Stromal cell of bone marrow (primary cell): ENCODE measurements at places on chromosomes 13 and 19.

DNA sequence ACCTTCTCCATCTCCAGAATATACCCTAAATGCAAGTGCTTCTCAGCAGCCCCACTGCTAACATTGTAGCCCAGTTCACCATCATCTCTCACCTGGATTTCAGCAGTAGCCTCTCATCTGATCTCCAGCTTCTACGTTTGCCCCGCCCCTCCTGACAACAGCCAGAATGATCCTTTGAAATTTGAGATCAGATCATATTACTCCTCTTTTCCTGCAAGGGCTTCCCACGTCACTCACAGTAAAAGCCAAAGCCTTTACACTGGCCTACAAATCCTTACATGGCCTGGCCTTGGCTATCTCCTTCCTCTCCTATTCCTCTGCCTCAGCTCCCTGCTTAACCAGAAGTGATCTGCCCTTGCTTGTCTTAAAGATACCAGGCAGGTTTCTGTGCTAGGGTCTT is 94.3 kb upstream of the NBEA start:
- DNase-seq = no peak

GRCh38 chr19:41025411-41025810 is 34.3 kb downstream of the CYP2B6 start:
- no peak for DNase-seq

GRCh38 chr19:4773047-4773640 is 18.4 kb upstream of the FEM1A start:
- DNase-seq = no peak

DNA sequence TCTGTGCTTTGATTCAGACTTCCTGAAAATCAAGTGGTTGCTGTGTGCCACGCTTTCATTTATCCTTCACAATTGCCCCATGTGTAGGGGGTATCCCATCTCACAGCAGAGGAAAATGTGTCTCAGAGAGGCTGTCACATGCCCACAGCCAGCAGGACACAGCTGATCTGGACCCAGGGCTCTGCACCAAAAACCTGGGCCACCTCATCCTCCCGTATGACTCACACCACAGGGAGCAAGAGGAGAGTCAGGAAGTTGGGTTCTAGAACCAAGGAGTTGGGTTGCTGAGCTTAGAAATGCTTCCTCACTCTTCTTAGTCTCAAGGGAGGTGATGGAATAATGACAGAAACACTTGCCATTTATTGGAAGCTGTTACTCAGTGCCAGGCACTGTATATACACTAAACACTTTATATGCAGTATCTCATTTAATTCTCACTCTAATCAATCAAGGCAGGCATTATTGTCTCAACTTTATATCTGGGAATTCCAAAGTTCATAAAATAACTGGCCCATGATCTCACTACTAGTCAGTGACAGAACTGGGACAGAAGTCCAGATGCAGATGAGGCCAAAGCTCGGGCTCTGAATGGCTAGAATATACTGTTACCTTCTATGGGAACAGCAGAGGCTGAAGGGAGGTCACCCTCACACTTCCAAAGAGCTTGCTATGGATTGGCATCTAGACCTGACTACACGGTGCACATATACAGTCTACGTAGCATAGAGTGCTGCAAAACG is 47.7 kb upstream of the ATP12A start:
- no peak for DNase-seq

DNA sequence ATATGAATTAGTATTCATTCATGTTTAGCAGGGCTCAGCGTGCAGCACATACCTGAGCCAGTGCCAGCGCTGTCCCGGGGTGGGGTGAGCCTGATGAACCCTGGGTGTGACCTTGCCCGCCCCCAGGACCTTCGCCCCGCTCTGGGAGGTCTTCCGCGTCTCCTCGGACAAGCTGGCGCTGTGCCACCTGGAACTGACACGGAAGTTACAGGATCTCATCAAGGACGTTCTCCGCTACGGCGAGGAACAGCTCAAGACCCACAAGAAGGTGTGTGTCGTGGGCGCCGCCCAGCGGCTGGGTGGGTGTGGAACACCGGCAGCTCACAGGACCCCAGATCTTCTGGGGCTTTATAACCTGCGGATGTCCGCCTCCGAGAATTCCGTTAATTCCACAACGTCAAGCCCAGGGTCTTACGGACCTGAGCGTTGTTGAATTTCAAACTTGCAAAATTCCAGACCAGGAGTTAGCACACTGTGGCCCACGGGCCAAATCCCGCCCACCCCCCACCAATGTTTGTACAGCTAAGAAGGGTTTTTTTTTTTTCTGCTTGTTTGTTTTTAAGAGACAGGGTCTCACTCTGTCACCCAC is 15.4 kb downstream of the FCHO1 start:
- DNase-seq = peak; percentile 39

GRCh38 chr13:103033999-103034398 is 32.2 kb downstream of the SLC10A2 start:
- DNase-seq = no peak

- no peak for DNase-seq
Measured at GRCh38 chr19:38720559-38721236, 23.6 kb downstream of the CAPN12 start.

- DNase-seq = peak; percentile 22
Measured at GRCh38 chr13:35818633-35819067, 312.5 kb downstream of the DCLK1 start.

GRCh38 chr13:98581971-98582702 is 5.2 kb upstream of the STK24 start:
- peak; percentile 66 for DNase-seq

- no peak for DNase-seq
Measured at GRCh38 chr19:49201042-49201441, 43.5 kb downstream of the TRPM4 start.

DNA sequence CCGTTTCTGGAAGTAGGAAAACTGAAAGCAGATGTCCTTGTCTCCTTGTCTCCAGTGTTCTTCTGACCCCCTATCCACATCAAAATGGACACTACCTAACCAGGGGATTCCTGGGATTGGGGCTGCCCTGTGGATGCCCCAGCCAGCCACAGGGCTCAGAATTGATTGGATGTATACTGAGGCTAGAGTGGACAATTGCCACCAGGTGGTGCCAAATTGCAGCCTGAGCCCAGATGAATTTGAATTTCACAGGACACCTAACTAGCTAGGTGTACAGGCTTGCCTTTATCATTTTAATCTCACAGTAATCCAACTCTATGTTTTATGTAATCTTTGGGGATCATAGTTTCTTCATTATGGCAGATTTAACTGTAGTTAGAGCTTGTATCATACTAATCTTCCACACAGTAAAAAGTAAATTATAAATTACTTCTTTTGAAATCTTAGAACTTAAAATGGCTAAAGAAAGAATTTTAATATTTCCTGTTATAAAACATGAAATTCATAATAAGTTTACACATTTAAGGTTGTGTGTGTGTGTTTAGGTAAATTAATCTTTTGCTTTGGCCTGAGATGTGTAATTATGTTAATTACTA is 58.0 kb downstream of the PIBF1 start:
- peak; percentile 8 for DNase-seq

GRCh38 chr13:94706843-94707399 is 5.4 kb downstream of the SOX21 start:
- DNase-seq = no peak

GRCh38 chr13:38688674-38689073 is 1.8 kb downstream of the FREM2 start:
- DNase-seq = no peak

DNA sequence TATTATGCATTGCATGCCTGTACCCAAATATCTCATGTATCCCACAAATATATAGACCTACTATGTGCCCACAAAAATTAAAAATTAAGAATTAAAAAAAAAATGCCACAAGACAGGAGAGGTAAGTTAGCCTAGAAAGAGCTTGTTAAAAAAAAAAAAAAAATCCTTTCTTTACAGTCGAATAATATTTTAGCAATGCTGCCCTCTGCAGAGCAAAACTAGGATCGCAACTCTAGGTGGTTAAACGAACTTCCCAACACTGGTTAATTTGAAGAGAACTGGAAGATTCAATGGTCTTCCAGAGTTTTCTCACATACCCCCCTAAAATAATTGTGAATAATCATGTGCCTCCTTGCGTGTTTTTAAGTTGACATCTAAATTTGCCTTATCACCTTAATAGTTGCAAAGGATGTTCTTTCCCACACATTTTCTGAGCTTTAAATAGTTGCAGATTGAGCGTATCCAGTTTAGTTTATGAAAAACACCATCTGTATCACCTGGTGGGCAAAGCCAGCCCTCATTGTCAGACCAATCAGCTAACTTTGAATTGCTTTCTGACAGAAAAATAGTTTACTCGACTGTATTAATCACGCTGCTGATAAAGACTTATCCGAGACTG is 47.4 kb upstream of the RCBTB2 start:
- DNase-seq = peak; percentile 47

DNA sequence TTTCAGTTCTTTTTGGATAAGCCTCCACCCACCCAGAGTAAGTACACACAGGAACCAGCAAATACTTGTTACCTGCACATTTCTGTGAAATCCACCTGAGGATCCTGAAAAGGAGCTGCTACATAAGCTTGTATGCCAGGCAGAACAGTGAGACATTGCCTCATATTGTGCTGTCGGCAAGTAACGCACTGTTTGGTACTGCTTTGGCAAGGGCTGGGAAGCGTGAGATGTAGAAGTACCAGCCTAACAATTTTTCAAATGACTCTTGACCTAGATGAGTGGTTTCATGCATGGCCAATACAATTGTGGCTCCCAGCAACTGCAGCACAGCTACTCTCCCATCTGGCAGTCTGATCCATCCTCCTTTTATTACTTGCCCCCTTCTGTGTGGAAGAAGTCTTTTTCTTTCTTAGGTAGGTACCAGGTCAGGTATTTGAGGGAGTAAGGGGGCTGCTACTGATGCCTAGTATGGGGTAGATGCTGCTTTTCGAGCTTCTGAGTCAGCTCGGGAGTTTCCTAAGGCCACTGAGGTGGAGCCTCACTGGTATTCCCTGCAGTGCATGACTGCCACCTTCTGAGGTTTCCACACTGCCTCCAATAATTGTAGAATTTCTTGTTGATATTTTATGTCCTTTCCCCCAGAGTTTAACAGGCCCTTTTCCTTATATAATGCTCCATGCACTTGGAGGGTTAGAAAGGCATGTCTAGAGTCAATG is 52.2 kb downstream of the ZNF737 start:
- DNase-seq = no peak

- no peak for DNase-seq
Measured at GRCh38 chr19:16591803-16592556, 19.8 kb upstream of the SLC35E1 start.

GRCh38 chr13:31908696-31909411 is 122.7 kb upstream of the FRY start:
- peak; percentile 31 for DNase-seq

DNA sequence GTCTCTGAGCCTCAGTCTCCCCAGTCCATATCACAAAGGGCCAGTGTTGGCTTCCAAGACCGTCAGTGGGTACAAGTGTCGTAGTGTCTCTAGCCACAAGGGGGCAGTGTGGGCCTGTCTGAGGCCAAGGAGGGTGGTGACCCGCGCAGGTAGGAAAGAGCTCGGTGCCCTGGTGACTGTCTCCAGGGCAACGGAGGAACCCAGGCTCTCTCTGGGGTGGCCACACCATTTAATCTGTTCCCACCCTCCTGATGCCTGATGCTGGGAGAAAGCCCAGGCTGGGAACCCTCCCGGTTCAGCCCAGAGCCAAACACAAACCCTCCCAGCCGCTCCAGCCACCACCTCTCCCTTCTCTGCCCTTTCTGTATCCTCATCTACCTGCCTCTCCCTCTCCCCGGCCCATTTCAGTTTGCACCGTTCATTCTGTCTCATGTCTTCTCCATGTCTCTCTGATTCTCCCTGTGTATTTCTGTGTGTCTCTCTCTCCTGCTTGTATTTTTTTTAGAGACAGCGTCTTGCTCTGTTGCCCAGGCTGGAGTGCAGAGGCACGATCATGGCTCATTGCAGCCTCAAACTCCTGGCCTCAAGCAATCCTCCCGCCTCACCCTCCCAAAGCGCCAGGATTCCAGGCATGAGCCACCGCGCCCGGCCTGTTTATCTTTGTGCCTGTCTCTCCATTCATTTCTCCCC is 17.5 kb upstream of the MEIS3 start:
- DNase-seq = no peak

- no peak for DNase-seq
Measured at GRCh38 chr13:32136061-32136460, 104.5 kb downstream of the FRY start.

DNA sequence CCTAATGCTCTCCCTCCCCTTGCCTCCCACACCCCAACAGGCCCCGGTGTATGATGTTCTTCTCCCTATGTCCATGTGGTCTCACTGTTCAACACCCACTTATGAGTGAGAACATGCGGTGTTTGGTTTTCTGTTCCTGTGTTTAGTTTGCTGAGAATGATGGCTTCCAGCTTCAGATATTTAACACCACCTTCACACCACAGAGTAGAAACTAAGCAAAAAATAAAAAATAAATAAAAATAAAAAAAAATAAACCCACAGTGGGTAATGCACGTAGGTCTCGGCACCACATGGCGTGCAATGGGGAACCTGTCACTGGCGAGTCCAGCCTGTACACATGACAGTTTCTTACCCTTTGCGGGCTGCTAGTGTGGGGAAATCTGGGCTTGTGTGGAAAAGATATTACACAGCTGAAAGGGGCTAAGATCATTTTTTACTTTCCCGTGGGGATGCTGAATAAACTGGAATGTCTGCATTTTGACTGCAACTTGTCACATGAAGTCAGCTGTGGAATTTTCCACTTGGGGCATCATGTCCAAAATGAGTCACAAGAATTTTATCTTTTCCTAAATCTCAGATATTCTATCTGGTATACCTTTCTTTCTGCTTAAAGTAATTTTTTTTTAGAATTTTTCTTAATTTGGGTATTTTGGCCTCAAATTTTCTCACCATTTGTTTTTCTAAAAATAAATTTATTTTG is 170.5 kb downstream of the IRS2 start:
- no peak for DNase-seq

- no peak for DNase-seq
Measured at GRCh38 chr19:50536662-50537305, 23.1 kb upstream of the ASPDH start.

- DNase-seq = no peak
Measured at GRCh38 chr13:95620030-95620824, 24.3 kb downstream of the DZIP1 start.

- DNase-seq = no peak
Measured at GRCh38 chr13:32647926-32648325, 61.7 kb downstream of the PDS5B start.

- no peak for DNase-seq
Measured at GRCh38 chr13:36917311-36917710, 2.7 kb downstream of the SMAD9 start.

DNA sequence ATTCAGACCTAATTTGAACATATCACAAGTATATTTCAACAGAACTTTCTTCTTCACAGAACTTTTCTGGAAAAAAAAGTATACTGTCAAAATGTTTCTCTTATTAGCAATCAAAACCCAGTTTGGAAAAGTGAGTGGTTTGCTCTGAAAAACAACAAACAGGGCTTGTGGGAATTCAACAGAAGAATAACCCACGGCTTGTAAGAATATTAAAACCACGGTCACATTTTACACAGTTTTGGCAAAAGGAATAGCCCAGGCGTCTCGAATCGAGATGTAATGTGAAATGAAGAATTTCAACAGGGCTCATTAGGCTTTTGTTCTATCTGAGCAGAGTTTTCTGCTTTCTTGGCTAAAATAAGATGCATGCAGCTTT is 70.7 kb downstream of the COL4A2 start:
- DNase-seq = no peak

GRCh38 chr19:4597975-4598671 is 38.6 kb upstream of the SEMA6B start:
- DNase-seq = no peak
